ENCODE measurements at places on chromosomes 13 and 19. TPM values are rescaled to one million over a fixed set of nuclear protein-coding genes. Genes with fewer than 3 reads are reported as not detected.

Gene NUDT19
- total RNA-seq = 16.2 TPM

Gene METTL21C
- not detected for total RNA-seq

Gene WDR88
- not detected for total RNA-seq

Gene GZMM
- 49.0 TPM for total RNA-seq

Gene C13orf46
- total RNA-seq = 0.96 TPM

DNA sequence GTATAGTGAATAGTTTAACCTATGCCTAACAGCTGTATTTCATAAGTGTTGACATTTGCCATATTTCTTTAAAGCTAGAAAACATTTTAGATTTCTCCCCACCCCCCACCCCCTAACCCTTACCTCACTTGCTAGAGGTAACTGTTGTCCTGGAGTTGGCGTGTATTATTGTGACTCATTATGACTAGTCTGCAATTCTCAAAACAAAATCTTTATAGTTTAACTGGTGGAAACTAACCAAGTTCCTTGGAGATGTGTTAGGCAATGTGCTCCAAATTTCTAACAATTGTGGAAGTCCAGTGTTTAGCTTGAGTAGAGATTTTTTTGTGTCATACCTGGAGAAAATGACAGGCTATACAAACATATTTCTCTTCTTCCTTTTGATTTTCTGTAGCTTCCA, 38.0 kb downstream of the KCTD4 start:
- no peak for DNase-seq

Gene MUC16
- total RNA-seq = not detected

GRCh38 chr19:50341091-50341564, 12.0 kb upstream of the KCNC3 start:
- DNase-seq = no peak

Gene PTPRH
- not detected for total RNA-seq

Gene RB1
- 33.0 TPM for total RNA-seq

- no peak for DNase-seq
Observed at GRCh38 chr13:102757006-102757405, 16.6 kb downstream of the TEX30 start.

Gene CD22
- 3.2 TPM for total RNA-seq

GRCh38 chr19:33687481-33688170, 65.9 kb downstream of the CHST8 start:
- no peak for DNase-seq

DNA sequence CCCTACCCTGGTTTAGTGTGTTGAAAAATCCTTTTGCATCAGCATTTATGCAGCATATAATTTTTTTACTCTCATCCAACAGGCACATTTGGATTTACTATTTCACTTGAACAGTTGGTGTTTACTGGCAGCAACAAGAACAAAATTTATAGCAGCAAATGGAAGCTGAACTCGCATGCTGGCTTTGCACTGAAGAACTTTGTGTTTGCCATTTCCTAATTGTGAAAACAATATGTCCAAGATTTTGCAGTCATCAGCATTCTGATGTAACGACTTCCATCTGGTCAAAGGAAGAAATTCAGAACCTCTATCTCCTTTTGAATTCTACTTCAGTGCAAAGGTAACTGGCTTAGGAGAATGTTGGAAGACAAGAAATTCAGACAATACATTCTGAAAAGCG, 131.0 kb downstream of the DLEU7 start:
- DNase-seq = no peak

GRCh38 chr19:13981021-13981420, 25.1 kb downstream of the RFX1 start:
- DNase-seq = no peak

GRCh38 chr13:112843392-112844111, 125.5 kb upstream of the MCF2L start:
- DNase-seq = no peak

DNA sequence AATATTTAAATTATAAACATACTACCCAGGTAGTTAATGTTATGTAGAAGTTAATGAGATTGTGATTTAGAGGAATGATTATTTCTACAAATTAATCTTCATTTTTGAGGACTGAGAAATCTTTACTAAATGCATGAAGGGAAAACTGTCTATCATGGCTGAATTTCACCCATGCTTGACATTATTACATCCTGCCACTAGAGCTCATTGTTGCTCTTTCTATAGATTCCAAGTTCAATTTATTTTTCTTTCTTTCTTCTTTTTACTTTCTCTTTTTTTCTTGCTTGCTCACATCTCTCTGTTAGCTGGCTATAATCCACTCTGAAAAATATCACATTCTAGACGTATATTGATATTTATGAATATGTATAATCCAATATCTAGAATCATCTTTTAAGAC, 505.0 kb upstream of the KLHL1 start:
- DNase-seq = no peak

- no peak for DNase-seq
Observed at GRCh38 chr13:71827241-71827640, 39.8 kb downstream of the DACH1 start.

DNA sequence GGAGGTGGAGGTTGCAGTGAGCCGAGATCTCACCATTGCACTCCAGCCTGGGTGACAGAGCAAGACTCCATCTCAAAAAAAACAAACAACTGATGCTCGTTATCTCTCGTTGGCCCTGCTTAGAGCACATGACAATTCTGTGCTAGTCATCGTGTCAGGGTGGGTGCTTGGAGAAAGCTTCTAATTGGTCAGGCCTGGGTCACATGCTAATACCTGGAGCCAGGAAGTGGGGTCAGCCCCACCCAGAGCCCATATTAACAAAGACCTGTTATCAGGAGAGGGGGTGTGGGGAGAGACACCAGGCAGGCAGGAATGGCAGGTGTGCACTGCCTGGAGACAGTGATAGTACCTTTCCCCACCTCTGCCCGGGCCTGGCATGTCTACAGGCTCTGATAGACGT, 84.9 kb downstream of the DPF1 start:
- DNase-seq = no peak

GRCh38 chr19:55133639-55134444, 15.2 kb downstream of the TNNT1 start:
- no peak for DNase-seq

Gene CEACAM7
- not detected for total RNA-seq

GRCh38 chr19:46608178-46608577, 7.0 kb downstream of the CALM3 start:
- no peak for DNase-seq

DNA sequence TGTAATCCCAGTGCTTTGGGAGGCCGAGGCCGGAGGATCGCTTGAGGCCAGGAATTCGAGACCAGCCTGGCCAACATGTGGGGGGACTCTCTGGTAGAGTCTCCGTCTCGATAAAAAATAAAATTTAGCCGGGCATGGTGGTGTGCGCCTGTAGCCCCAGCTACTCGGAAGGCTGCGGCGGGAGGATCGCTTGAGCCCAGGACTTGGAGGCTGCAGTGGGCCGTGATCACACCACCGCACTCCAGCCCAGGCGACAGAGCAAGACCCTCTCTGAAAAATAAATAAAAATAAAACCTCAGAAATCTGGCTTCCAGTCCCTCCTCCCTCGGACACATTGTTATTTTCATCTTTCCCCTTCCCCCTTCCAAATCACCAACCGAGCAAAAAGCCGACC, 332 bp downstream of the IRGQ start:
- DNase-seq = peak; percentile 29

Gene SMAD9
- 0.54 TPM for total RNA-seq

Gene CGB3
- not detected for total RNA-seq

- DNase-seq = no peak
Observed at GRCh38 chr13:70473907-70474306, 365.7 kb upstream of the KLHL1 start.

Gene ZNF71
- 5.4 TPM for total RNA-seq

DNA sequence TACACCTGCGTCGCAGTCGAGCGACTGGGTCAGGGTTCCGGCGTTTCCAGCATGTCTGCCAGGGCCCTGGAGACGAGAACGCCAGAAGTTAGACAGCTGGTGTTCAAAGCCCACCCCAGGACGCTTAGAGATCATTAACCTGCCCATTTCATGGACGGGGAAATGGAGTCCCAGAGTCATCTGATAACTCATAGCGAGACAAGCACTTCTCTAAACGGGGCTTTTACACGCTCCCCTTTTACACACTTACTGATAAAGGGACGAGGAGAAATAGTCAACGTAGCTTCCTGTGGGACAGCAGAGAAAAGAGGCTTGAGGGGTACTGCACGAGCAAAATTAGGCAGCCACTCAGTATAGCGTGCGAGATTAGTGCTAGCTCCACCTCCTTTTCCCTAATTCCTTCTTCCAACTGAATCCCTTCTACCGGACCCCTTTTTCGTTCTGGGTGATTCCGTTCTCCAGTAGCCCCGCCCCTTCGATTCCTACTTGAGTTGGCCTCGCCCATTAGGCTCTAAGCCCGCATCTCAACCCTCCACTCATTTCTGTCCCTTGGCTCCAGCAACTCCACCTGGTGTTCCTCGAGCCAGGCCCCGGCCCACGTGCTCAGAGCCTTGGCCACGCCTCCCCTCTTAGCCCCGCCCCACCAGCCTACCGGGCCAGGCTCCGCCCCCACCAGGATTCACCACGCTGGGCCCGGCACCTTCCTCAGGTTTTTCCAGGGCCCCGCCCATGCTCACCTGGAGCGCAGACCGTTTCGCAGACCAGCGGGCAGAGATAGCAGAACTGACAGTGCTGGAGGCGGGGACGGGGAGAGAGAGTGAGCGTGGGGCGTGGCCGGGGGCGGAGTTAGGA, 3.7 kb downstream of the HRC start:
- peak; percentile 46 for DNase-seq

GRCh38 chr19:23310729-23311211, 60.6 kb upstream of the ZNF724 start:
- no peak for DNase-seq

Gene ZNF441
- 4.1 TPM for total RNA-seq

DNA sequence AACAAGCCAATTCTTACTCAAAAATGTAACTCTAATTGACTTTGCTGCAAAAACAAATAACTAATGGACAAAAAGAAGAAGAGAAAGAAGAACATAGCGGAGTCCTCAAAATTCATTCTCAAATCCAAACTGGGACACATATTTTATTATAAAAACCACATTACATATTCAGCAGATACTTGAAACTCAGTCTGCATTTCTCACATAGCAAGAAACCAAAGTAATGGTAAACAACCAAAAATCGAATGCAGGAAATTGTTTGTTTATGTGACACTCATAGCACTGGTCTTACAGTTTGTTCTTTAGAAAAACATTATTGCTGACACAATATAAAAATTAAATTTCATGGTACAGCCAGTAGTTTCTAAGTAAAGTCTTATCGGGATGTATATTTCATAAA, 789.8 kb downstream of the SLITRK6 start:
- DNase-seq = no peak

DNA sequence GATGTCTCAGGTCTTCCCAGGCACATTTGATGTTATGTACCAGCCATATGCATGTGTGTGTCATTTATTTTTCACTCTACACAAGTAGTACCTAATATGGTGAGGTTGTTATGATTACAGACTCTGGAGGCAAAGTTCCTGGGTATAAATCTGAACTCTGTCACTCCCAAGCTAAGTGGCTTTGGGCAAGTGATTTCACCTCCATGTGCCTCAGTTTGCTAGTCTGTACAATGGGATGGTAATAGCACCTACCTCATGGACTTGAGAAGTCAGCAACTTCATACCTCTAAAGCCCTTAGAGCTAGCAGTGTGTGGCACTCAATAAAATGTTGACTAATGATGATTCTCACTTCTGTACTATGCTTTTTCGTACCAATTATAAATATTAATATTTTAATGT, 3.9 kb upstream of the CATSPERG start:
- no peak for DNase-seq

- no peak for DNase-seq
Observed at GRCh38 chr13:27174766-27175455, 3.3 kb upstream of the USP12 start.

DNA sequence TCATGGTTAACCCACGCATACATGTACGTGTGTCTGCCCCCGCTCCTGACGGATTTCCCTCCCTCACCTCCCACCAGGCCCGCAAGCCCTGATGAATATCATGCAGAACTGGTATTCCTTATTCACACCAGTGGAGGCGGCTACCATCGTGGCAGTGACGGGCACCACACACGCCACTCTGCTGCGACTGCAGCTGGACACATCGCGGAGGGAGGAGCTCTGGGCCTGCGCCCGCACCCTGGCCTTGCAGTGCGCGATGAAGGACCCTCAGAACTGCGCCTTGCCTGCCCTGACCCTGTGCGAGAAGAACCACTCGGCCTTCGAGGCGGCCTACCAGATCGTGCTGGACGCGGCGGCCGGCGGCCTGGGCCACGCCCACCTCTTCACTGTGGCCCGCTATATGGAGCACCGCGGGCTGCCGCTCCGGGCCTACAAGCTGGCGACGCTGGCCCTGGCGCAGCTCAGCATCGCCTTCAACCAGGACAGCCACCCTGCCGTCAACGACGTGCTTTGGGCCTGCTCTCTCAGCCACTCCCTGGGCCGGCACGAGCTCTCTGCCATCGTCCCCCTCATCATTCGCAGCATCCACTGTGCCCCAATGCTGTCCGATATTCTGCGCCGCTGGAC, 35.0 kb downstream of the ZSWIM4 start:
- no peak for DNase-seq
